SJSA1 (cell line): ENCODE measurements at places on chromosomes 16 and 17. TPM values are rescaled to one million over a fixed set of nuclear protein-coding genes. Genes with fewer than 3 reads are reported as not detected.

- peak; percentile 92 for DNase-seq
These were observed 31.3 kb downstream of the SPOP start for GRCh38 chr17:49646391-49647255.

DNA sequence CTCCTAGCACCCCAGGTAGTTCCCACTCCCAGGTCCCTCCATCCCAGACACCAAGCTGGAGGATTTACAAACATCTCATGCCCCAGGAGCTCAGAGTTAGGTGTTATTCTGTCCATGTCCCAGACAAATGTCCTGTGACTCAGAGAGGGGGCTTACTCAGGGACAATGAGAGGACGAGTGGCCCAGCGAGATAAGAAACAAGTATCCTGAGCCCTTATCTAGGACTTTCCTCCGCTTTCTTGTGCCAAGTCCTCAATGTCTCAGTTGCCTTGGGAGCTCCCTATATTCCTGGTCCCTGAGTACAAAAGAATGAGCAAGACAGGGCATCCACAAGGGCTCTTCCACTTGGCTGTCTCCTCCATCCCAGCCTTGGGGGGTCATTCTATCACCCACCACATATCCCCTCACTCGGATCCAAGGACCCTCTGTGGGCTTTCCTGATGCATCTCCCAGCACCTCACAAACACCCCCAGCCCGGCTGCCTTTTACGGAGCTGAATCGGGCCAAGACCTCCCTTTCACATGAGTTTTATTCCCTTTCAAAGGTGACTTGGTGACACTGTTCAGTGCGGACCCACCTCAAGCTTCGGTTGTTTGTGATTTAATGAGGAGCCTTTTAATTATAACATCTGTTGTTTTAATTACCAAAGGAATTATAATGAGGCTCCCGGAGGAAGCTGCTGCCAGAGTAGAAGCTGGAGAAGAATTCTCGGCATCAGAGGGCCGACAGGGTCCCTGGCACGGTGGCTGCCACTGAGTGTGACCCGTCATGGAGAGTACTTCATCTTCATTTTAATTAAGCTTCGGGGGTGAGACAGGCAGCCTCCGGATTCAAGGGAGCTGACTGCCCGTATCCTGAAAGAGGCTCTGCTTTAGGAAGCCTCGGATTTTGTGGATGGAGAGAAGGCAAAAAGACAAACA, 121.5 kb downstream of the WSCD1 start:
- DNase-seq = no peak

DNA sequence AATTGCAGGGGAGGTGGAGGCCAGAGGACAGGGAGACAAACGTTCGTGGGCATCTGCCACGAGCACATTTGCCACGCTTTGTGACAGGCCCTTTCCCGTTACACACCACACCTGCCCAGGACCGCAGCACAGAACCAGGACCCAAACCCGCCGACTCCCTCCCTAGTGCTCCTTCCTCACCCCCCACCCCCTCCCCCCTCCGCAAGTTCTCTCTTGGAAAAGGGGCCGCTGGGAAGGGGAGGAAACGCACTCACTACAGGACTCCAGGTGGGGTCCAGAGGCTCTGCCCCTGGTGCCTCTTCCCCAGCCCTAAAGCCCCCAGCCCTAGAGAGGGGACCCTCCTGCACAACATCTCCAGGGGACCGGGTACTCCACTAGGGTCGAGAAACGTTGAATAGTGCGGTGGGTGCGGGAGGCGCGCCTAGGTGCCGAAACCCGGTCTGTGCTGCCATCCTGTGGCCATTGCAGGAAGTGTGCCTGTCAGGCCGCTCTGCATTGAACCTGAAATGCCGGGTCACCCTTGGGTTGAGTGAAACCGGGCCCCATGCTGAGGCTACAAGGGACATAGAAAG, 21.9 kb upstream of the EIF1 start:
- DNase-seq = peak; percentile 56

- DNase-seq = no peak
These were observed 5.8 kb downstream of the PRSS8 start for GRCh38 chr16:31129568-31130335.

DNA sequence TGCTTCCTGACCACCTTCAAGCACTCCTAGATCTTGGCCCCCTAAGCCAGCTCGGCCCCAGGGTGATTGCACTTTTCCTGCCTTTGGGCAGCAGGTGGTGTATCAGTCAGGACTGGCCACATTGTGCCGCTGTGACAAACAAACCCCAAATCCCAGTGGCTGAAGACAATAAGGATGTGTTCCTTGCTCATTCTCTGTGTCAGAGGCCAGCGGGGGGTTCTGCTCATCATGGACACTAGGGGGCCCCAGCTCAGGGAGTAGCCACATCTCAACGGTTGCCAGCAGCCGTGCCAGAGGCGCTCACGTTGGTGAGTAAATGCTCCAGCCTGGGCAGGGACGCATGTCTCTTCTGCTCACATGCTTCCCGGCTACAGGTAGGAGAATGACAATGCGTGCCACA, 60.4 kb downstream of the ZDHHC7 start:
- DNase-seq = no peak

DNA sequence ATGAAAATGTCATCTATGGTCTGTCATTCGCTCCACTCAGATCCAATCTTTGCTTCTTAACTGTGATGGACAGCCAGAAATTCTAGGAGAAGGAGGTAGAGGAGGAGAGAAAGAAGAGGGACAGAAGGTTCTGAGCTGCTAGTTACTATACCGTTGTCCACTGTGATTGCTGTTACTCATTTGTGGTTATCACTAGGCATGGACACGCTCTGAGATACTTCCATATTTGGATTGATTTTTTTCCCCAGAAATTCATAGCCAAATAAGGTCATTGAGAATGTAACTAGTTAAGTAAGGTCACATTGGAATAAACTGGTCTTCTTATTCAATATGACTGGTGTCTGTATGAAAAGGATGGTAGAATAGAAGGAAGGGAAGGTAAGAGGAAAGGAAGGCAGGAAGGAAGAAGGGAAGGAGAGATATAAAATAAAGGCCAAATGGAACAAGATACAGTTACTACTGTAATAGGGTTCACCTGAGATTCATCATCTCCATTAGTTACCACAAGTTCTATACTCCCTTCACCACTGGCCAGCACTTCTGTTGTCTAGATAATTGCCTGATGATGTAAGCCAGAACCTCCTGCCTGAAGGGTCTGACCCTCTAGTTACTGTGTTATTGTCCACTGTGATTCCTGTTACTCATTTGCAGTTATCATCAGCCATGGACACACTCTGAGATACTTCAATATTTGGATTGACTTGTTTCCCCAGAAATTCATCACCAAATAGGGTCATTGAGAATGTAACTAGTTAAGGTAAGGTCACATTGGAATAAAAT, 2.9 kb downstream of the KRTAP9-7 start:
- DNase-seq = no peak

- DNase-seq = no peak
These were observed 73.6 kb downstream of the PPM1E start for GRCh38 chr17:58829172-58829637.

DNA sequence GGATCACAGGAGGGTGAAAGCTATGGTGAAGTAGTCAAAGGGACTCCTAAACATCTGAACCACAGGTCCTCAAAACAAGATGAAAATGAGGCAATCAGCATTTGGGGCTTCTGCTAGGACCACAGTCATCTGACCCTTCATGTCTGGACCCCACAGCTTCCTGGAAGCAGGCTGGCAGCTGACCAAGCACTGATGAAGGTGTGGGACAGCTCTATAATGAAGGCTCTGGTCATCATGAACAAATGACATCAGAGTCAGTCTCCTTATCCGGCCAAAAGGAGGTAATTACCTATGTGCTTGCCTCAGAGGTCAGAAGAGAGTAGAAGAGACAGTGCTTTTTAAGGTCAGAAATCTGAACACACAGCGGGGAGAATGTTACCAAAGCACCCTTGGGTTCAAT, 101.2 kb upstream of the GNAO1 start:
- DNase-seq = no peak

DNA sequence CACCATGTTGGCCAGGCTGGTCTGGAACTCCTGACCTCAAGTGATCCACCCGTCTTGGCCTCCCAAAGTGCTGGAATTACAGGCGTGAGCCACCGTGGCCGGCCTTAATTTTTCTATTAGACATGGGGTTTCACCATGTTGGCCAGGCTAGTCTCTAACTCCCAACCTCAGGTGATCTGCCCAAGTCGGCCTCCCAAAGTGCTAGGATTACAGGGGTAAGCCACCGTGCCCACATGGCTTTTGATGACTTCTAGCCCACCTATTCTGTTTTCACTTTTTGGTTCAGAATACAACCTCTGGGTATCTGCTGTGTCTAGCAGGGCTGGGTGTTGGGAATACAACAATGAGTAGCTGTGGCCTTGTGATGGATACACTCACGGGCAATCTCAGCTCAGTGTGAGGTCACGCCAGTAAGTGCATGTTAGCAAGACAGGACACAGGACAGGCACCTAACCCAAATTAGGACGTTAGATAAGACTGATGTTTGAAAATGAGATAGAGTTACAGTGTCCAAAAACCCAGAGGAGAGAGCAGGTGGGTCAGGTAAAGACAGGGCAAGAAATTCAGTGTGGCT, 14.1 kb upstream of the YWHAE start:
- DNase-seq = no peak

DNA sequence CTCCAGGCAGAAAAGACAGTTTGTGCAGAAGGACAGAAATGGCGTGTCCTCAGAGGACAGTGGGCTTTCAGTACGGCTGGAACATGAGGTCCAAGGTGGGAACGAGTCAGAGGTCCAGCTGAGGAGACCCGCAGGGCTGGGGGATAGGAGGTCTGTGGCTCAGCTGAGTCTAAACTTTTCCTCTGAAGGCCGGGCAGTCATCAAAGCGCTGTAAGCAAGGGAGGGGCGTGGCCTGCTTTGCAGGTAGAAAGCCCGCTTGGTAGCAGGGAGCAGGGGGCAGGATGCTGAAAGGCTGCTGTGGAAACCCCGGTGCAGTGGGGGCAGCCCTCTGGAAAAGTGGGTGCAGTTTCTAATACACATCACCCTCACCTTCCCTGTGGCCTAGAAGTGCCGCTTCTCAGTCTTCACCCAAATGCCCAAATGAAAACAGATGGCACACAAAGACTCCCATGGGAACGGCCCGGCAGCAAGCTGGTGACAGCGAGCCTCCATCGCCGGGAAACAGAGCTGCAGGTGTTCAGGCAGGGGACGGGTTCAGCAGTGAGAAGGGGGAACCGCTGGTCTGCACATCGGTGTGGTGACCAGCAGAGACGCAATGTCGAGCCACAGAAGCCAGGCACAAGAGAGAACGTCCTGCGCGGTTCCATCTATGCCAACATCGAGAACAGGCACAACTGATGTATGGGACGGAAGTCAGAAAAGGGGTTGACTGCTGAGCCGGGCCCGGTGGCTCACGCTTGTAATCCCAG, 12.2 kb upstream of the OSGIN1 start:
- DNase-seq = no peak

DNA sequence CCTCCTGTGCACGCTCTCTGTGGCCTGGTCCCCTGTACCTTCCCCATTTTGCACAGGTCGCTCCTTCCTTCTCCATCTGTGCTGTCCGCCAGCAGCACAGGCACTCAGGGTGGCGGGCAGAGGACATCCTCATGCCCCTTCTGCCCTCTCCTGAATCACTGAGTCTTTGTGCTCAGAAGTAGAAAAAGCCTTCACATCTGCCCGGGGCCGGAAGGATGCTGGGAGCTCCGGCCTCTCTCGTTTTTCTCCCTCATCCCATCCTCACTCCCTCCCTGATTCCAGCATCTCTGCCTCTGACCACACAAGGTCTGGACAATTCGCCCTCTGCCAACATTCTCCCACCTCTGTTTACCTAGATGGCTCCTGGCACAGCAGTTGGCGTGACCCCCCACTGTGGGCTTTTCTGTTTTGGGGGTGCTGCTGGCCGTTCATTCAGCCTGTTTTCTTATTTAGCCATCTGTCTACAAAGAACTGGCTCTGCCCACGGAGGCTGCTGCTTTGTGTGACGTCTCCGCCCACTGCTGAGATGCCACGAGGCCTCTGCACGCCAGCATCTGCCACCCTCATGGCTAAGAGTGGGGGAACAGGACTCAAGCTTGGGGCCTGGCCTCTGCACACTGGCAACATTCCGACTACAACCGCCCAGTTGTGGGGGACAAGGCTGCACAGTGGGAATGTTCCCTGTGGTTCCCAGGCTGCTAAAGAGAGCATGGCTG, 36.7 kb downstream of the SEC14L5 start:
- no peak for DNase-seq

KRT9 gene
- total RNA-seq = not detected in 2 replicates

CLEC18B gene
- not detected in 2 replicates for total RNA-seq

KRTAP1-5 gene
- total RNA-seq = 0.45 and 2.5 TPM in 2 replicates

GP1BA gene
- not detected in 2 replicates for total RNA-seq

KRTAP3-2 gene
- not detected in 2 replicates for total RNA-seq

TBC1D3C gene
- total RNA-seq = 0.13 TPM in 1 of 2 replicates, not detected in the other

AANAT gene
- not detected in 2 replicates for total RNA-seq

MILR1 gene
- not detected in 2 replicates for total RNA-seq

MYH1 gene
- total RNA-seq = not detected in 2 replicates
